Cerebellar nuclear complex (tissue), 1 donor: ENCODE measurements at places on chromosomes 5 and 9.
A peak's percentile ranks its signal among the peaks of the same experiment; 100 is the strongest.

GRCh38 chr9:35415402-35416097 lies 74.4 kb upstream of the RUSC2 start:
- no peak for DNase-seq

- no peak for DNase-seq
Measured at GRCh38 chr5:145787507-145787906, 47.6 kb downstream of the PRELID2 start.

- no peak for DNase-seq
Measured at GRCh38 chr5:75006865-75007822, 45.2 kb downstream of the GCNT4 start.

DNA sequence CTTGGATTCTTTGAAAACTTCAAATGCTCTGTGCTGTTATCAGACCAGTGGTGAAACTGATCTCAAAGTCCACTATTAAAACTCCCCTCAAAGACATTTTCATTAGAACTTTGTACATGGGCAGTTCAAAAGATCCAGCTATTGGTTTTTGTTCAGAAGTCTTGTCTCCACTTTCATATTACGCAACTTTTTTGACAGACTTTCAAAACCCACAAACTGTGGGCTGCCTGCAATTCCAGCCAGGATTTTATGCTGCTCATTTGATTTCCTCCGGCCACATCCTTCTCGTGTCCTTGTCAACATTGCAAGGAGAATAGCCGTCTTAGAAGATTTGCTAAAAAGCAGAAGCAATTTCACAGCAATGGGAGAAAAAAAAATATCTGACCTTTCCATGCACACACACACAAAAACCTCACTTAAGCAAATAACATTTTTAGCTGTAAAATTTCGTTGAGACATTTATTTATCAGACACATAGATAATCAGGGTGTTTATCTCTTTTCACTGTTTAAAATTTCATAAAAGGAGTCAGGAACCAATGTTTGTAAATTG lies 1990.5 kb downstream of the MAT2B start:
- DNase-seq = no peak

- DNase-seq = no peak
Measured at GRCh38 chr5:147645197-147645596, 135.3 kb upstream of the DPYSL3 start.

GRCh38 chr5:119161430-119161829 lies 90.5 kb downstream of the DMXL1 start:
- DNase-seq = no peak

DNA sequence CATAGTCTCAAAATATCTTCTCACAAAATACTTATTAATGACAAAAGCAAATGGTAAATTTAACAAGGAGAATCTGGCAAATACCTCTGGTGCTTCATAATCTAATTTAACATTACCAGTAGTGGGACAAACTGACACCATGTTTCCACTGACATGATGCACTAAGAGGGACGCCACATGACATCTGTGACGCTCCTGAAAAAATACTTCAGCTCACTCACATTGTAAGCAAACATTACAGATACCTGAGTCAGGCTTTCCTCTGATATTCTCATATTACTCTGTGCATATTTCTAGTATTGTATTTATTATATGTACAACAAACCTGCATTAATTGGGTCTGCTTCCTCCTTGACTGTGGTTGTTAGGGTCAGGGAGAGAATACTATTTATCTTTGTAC lies 56.7 kb upstream of the OSMR start:
- DNase-seq = no peak

DNA sequence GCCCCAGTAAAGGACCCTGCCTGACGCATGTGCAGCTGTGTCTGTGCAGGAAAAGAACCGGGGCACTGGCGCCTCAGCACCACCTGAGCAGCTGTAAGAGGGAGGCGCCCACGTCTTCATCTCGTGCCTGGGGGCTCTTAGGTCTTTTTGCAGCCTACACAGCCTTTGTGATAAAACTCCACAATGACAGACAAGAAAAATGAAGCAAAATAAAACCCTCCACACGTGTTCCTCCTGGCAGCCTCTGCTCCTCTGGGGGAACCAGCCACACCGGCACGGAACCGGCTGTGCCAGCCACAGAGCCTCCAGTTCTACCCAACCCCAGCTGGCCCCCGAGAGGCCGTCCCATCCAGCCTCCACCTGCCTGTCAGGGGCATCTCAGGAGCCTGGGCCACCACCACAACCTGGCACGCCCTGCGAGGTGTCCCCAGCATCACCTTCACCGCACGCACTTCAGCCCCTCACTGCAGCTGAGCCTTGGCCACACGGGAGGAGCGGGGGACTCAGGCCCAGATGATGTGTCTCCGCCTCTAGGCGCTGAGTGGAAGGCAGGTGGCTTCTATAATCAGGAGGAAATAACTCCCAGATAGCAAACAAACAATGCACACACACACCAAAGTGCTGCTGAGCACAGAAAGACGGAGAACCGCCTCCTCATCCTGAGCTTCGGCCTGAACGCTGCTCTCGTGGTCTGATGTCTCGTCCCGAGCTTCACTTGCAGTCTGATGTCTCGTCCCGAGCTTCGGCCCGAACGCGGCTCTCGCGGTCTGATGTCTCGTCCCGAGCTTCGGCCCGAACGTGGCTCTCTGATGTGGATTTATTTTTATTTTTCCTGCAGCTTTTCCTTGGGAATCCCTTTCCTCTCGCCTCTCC lies 28.6 kb upstream of the NSMF start:
- DNase-seq = no peak

GRCh38 chr5:145701404-145701803 lies 133.7 kb downstream of the PRELID2 start:
- DNase-seq = no peak

- DNase-seq = no peak
Measured at GRCh38 chr9:134063571-134064450, 4.0 kb downstream of the BRD3 start.

DNA sequence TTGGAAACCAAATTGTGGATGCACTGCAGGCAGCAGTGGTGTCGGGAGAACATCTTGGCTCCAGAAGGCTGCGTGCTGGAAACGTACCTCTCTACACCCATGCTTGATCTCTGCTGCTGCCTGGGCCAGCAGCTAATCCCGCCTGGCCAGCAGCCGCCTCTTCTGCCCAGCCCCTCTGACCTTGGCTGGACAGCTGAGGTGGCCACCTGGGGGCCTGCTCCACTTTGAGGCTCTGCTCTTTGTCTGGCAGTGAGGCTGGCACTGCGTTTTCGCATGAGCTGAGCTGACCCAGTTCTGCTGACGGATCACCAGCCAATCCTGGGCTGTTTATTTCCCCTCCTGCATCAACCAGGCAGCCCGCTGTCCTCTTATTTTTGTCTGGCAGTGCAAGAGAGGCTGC lies 154.9 kb downstream of the TENT4A start:
- peak; percentile 87 for DNase-seq

- no peak for DNase-seq
Measured at GRCh38 chr9:81492710-81493447, 196.5 kb downstream of the TLE1 start.

- no peak for DNase-seq
Measured at GRCh38 chr9:114083666-114084065, 5.6 kb upstream of the AMBP start.

DNA sequence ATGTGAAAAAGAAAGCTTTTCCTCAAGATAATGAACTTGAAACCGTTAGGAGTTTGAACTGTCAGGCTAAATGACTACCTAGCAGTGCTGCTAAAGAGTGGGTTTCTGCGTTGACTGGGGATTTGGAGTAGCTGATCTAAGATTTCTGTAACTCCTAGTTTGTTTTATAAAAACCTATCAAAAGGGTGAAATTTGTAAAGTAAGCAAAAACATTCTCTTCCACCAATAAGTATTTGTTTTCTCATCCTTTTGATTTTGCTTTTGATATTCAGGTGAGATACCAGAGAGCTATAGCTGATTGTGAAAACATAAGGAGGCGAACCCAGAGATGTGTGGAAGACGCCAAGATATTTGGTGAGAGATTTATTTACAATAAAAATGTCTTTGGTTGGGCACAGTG lies 4.1 kb downstream of the GRPEL2 start:
- no peak for DNase-seq

GRCh38 chr5:36944607-36945225 lies 68.1 kb downstream of the NIPBL start:
- DNase-seq = no peak

DNA sequence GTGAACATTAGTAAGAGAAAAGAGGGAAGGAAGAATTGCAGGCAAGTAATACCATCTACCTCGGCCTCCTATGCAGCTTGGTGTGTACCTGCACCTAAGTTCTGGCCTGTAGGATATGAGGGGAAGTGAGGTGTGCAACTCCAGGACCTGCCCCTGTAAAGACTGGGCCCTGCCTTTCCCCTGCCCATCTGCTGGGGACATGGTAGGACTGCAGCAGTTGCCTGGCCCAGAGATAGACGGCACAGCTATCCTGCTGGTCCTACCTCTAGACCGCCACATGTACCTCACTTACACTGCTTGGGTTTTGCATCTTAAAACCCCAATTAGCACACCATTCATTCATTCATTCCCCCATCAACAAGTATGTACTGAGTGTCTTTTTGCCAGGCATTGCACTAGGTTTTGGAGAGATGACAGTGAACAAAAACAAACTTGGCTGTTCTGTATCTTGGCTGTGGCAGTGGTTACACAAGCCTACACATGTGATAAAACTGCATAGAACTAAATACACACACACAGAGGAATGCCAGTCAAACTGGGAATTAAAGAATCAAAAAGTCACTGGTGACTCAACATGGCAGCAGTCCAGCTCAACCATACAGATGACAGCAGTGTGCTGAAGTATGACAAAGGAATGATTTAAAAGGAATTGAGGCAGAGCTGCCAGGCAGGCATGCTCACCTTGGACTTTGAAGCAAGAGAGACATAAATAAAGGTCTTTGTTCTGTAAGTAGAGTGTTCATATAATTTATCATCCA lies 23.3 kb upstream of the MGAT1 start:
- no peak for DNase-seq

DNA sequence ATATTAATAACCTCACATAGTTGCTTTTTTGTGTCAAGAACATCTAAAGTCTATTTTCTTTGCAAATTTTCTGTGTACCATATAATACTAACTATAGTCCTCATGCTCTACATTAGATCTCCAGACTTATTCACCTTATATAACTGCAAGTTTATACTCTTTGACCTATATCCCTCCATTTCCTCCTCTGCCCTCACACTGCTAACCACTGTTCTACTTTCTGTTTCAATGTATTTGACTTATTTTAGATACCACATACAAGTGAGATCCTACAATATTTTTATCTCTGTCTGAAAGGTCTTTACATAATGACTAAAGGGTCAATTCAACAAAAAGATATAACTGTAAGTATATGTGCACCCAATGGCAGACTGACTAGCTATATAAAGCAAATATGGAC lies 789.7 kb upstream of the ZNF608 start:
- no peak for DNase-seq

GRCh38 chr5:160173-160510 lies 31.2 kb upstream of the LRRC14B start:
- DNase-seq = no peak

GRCh38 chr9:75019022-75019421 lies 9.1 kb downstream of the CARNMT1 start:
- DNase-seq = no peak

DNA sequence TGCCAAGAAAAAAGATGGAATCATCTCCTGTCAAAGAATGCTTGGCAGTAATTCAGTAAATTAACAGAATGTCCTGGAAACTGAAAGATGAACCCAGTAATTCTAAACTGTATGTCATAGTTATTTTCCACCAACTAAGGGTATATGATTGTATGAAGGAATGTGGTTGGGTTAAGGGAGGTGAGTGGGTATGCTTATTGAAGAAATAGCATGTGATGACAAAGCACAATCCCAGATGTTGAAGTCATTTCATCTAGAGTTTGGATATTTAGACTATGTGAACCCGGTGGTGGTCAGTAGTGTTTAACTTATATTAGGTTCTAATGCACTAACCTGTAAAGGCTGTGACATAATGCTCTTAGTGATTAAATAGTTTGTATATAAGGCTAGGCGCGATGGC lies 87.3 kb downstream of the CDKN2A start:
- DNase-seq = no peak

- no peak for DNase-seq
Measured at GRCh38 chr5:72301557-72301956, 18.5 kb downstream of the MRPS27 start.

- DNase-seq = no peak
Measured at GRCh38 chr9:129208207-129209032, 30.4 kb upstream of the IER5L start.

DNA sequence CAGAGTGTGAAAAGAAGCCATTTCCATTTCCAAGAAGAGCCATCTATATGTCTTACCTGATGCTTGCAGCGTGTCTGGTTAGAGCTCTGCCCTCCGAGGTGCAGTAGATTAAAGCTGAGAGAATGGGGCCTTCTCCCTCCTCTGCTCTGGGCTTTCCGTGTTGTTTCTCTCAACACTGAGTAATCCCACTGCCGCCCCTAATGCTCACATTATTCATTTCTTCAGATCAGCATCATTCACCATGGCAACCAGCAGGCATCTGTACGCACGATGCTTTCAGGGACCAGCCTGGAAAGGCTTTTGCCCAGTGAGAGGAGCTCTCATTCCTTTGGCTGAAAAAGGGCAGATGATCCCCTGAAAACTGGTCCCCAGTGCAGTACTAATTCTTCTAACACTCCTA lies 79.6 kb downstream of the CYFIP2 start:
- DNase-seq = no peak

GRCh38 chr9:125829743-125830142 lies 82.6 kb downstream of the PBX3 start:
- DNase-seq = no peak

DNA sequence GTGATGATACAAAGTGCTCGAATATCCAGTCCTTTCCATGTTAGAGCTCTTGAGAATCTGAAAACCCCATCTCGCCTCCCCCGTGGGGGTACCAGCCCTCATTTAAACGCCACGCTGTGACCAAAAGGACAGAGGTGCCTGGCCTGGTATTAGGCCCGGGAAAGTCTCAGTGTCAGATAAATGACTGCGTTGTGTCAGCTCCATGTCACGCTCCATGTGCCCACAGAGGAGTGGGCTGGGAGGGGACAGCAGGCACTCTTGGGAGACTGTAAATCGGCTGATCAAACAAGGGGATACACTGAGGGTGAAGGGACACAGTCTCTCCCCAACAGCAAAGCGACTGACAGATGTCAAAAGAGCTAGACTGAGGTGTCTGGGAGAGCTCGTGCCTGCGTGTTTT lies 65.7 kb upstream of the ECM2 start:
- no peak for DNase-seq
